ENCODE measurements at places on chromosomes 3 and 15.
A peak's percentile ranks its signal among the peaks of the same experiment; 100 is the strongest.

GRCh38 chr15:75350601-75351361 lies 3.9 kb downstream of the NEIL1 start:
- DNase-seq, result no peak

DNA sequence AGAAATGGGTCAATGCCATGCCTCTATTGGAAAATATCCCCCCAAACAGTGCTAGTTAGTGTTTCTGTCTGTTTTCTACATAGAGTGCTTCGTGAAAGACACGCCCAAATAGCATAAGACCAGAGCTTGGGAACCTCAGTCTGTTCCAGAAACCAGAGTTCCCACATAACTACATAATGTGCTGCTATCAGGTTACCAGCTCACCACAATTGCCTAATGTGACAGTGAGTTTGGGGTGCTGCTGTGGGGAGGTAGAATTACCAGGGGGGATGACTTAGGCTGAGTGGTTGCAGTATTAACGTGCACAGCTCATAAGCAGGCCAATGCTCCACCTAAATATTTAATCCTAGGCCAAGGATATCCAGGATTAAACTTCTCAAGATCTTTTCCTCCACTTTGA lies 39.2 kb downstream of the DUT start:
- no peak for DNase-seq

GRCh38 chr15:50256188-50257041 lies 9.1 kb downstream of the HDC start:
- DNase-seq, result no peak

DNA sequence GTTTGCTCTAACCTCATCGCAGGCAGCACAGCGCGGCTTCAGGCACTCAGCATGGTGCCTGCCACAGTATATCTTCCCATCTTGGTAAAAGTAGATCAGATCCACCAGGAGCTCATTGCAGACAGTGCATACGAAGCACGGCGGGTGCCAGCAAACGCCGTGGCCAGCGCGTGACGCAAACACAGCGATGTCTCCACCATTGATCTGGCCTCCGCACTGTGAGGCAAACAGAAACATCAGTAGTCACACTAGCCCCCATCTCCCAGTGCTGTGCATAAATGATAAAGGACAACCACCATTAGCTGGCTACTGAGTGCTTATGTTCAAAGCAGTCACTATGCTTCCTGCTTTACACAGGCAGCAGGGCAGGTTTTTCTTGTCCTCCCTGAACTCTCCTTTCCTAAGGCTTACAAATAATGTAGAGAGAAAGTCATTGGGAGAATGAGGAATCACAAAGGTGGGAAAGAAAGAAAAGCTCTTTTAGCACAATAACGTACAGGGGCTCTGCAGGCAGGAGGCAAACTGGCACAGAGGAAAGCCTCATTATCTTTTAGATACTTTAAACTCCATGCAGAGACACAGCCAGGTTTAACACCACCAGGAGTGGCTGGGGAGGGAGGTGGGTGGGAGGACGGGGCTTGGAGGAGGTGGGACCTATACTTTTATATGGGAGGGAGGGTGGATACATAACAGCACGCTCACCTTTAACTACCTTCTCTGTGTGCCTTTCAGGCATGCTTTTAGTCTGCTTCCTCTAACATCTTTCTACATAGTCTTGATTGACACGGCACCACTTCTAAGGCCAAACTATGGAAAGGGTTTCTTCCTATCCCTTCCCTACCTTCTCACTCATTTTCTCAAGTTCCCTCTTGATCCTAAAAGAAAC lies 67.9 kb downstream of the PRICKLE2 start:
- DNase-seq, result peak; percentile 16

DNA sequence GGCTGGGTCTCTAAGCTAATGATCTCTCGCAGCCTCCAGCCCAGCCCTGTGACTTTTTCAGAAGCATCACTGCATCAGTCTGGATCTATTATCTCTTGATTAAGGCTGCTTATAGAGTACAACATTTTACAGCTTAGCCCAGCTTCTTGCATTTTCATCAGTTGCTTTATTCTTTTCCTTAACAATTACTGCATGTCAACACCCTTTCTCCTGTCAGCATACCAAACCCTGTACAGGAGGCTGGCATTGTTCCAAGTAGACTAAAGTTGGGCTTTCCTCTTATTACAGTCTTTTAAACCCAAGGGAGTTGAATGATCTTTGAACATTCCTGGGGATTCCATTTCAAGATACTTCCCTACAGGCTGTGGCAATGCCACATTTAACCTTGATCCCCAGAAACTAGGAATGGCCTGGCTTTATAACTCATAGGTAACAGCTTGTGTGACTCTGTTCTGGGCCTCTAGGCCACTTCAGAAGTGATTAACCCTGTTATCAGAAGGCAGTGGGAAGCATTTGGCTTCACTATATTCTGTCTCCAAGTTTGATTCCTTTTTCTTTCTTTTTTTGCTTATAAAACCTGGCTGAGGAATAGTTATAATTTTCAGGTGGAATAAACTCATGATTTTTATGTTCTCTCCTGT lies 182.9 kb downstream of the KCNMB2 start:
- peak; percentile 14 for DNase-seq

- peak; percentile 63 for DNase-seq
Observed at GRCh38 chr3:58025837-58026569, 17.8 kb downstream of the FLNB start.

GRCh38 chr3:33612607-33613006 lies 105.4 kb downstream of the CLASP2 start:
- no peak for DNase-seq

DNA sequence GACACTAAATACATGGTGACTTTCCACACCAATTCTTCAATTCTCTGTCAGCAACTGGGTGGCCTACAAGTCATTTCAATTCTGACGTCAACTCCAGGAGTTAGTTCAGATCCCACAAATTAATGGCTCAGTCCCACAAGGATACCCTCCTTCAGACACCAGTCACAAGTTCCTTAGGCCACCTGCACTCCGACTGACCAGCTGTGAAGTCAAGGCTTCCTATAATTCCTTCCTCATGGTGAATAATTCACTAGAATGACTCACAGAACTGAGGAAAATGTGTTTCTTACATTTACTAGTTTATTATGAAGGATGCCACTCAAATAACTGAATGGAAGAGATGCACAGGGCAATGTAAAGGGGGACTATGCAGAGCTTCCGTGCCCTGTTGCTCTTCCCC lies 6.3 kb upstream of the PIAS1 start:
- no peak for DNase-seq

GRCh38 chr3:184648636-184649035 lies 63.2 kb downstream of the MAGEF1 start:
- no peak for DNase-seq

DNA sequence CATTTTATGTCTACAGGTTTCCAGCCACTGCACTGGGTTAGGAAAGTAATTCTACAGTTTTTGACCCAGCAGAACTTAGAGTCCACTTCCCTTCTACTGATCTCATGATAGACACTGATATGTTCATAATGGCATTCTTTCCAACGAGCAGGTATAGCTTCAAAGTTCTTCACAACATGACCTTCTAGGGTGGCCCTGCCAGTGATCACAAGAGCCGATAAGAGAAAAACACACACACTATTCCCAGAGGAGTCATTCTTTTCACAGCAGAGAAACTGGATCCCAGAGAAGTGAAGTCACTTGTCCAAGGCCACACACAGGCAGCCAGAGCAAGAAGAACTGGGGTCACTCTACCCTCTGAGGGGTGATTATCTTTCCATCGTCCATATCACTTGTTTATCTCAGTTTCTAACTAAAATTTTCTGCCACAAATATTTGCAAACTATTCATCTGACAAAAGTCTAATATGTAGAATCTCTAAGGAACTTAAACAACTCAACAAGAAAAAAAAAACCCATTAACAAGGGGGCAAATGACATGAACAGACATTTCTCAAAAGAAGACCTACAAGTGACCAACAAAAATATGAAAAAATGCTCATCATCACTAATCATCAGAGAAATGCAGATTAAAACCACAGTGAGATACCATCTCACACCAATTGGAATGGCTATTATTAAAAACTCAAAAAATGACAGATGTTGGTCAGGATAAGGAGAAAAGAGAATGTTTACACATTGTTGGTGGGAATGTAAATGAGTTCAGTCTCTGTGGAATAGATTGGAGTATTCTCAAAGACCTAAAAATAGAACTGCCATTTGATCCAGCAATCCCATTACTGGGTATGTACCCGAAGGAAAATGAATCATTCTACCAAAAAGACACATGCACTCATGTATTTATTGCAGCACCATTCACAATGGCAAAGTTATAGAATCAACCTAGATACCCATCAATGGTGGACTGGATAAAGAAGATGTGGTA lies 31.5 kb downstream of the SPTSSB start:
- no peak for DNase-seq

GRCh38 chr15:71551566-71551965 lies 258.8 kb upstream of the NR2E3 start:
- DNase-seq, result no peak

GRCh38 chr15:58396181-58396580 lies 35.6 kb upstream of the LIPC start:
- no peak for DNase-seq

DNA sequence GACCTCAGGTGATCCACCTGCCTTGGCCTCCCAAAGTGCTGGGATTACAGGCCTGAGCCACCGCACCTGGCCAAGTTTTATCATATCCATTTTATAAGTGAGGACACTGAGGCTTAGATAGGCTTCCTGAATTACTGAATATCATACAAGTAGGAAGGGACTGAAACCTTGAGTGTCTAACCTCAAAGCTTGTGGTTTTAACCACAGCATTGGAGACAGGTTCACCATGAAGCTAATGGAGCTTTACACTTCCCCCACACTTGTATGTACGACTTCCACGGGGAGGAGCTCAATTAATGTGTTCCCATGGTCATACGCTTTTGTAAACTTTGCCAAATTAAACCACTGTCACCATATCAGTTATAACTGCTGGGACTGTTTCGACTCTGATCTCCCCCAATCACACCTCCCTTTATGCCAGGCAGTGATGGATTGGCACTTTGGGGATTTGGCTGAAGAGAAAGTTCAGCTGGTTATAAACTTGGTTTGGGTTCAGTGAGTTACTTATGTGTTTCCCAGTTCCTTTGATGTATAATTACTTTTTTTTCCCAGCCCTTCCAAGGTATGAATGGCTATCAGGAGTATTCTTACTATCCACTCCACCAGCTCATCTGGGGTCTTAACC lies 38.4 kb upstream of the MEIS2 start:
- DNase-seq, result no peak

DNA sequence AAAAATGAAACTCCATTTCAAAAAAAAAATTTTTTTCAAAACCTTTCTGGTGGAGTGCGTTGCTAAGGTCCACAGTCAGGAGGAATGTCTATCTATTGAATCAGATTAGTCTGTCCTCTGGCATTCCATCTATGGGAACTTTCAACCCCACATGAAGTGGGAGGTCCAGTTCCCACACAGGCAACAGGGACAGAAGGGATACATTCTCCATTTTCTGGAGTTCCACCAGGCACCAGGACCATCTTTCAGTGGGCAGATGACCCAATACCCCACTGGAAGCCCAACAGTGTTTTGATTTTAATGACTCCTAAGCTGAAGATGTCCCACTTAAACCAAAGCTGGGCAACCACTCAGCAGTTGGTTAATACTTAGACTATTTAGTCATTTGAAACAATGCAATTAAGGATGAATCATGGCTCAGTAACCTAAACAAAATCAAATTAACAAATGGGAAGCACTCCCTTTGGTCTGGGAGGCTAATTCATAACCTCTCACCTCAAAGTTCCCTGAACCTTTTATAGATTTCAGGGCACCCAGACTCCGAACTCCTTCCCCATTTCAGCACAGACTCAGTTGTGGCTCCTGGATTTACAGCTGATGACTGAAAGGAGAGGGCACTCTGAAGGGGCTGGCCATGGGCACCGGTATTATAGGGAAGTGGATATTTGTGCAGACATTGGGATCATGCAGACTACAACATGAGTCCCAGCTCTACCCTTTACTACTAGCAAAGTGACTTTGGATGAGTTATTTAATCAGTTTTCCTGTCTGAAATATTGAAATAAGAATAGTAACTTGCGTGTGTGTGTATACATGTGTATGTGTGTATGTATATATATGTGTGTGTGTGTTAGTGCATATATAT lies 264.3 kb upstream of the LRTM1 start:
- no peak for DNase-seq

DNA sequence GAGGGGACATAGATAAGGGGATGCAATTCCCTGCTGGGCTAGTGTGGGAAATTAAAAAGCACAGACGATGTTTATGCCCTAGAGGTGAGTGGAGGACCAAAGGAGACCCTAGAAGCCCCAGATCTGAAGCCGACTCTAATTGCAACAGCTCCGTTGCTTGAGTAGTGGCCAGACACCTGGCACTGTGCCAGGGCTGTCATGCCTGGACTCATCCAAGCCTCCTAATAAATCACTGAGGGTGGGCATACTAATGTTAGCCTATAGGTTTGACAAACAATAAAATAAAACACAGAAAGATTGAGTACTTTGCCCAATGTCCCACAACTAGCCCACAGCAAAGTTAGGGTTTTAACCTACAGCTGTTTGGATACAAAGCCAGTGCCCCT lies 25.4 kb upstream of the MRPS22 start:
- no peak for DNase-seq

GRCh38 chr3:197490098-197491058 lies 65.4 kb downstream of the BDH1 start:
- DNase-seq, result no peak

- DNase-seq, result no peak
Observed at GRCh38 chr3:147008886-147009285, 397.5 kb downstream of the ZIC4 start.

DNA sequence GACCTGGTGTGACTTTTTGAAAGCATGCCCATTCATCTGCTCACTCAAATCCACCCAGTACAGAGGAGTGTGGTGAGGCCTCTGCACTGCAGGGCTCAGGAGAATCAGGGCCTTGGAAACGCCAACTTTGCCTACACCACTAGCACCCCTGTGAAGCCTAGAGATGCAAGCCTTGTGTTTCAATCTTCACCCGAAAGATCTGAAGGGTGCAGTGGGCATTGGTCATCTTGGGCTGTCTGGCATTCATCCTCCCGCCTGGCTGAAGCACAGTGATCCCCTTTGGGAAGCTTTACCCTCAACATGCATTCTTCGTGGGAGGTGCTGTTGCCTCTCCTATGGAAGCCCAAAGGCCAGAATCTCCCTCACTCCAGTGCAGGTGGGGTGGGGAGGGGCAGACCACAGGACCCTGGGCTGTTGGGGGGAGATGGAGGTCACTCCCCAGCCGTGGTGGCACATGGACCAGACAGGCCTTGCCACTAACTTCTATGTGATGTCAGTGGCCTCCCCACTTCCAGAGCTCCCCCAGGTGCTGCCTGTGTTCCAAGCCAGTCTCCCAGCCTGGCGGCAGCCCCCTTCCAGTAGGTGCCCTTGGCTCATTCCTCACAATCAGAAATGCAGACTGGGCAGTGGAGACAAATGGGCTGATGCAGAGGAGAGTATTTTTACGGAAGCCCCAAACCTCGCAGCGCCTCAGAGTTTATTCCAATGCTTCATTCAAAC lies 92.5 kb downstream of the ADAMTS17 start:
- DNase-seq, result no peak

GRCh38 chr3:157523814-157524213 lies 20.6 kb upstream of the VEPH1 start:
- DNase-seq, result no peak

DNA sequence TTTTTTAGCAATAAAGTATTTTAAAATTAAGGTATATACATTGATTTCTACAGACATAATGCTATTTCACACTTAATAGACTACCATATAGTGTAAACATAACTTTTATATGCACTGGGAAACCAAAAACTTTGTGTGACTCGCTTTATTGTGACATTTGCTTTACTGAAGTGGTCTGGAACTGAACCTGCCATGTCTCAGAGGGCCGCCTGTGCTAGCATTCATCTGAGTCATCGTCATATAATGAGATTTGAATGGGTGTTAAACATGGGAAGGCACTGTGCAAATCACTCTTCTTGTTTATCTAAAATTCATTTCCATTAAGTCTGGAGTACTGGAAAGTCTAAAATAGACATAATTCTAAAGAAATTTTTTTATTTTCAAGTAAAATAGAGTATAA lies 12.9 kb downstream of the EIF2AK4 start:
- no peak for DNase-seq
